ENCODE measurements at places on chromosomes 2 and 18.

DNA sequence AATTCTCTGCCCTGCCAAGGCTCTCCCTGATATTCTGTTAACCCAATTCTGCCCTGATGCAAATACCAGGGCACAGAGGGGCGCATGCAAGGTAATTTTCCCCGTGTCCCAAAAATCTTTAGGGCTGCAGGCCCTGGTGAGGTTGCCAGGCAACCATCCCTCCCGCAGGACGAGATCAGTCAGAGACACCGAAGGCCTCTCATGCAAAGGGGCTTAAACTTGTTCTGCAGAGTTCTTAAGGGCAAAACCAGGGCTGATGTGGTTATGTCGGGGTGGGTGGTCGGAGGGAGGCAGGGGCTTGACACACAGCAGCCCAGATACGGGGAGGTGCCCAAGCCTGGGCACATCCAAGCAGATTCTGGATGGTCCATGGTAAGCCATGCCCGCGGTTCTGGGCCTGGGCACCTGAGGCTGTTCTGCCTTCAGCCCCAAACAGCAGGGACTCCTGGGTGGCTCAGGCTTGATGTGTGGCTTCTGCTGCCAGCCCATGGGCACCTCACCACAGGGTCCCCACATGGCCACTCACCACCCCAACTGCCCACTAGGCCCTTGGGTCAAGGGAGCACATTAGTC is 27.2 kb downstream of the STEAP3 start:
- no peak for DNase-seq

DNA sequence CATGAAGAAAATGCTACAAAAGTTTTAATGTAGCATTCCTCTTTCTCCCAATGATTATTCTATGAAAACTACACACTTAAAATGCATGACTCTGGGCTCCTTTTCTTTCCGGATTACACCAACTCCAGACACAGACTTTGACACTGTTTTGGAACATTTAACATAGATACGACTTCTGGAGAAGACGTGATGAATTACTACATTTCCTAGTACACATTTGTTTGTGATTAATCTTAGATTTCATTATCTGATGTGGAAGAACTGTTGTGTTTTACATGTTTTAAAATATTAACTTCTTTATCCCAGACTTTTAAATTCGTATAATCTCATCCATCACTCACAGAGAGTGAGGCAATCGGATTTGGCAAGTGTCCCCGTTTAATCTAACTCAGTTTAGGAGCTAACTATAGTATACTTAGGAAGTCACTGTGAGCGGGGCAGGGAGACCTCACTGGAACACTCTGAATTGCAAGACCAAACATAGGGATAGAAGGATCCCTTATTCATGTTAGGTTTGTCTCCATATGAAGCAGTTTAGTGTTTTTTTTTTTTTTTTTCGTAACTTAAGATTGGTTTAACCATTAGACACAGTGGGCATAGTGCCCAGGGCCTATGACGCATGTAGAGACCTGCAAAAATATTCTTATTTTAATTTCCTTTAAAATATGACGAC is 66.7 kb downstream of the PDE1A start:
- no peak for DNase-seq

DNA sequence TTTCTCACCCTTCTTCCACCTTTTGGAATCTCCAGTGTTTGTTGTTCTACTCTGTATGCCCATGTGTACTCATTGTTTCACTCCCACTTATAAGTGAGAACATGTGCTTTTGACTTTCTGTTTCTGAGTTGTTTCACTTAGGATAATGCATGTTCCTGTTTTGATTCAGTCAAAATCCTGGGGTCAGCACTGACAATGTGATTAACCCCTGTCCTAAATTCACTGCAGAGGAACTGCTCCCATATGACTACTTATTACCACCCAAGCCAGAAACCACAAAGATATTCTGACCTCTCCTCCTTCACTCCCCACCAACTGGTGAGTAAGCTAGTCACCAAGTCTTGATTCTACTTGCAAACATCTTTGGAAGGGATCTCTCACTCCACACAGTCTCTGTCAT is 251.4 kb upstream of the TCF4 start:
- DNase-seq = no peak

- DNase-seq = no peak
Observed at GRCh38 chr2:218618102-218618860, 10.6 kb downstream of the PLCD4 start.

DNA sequence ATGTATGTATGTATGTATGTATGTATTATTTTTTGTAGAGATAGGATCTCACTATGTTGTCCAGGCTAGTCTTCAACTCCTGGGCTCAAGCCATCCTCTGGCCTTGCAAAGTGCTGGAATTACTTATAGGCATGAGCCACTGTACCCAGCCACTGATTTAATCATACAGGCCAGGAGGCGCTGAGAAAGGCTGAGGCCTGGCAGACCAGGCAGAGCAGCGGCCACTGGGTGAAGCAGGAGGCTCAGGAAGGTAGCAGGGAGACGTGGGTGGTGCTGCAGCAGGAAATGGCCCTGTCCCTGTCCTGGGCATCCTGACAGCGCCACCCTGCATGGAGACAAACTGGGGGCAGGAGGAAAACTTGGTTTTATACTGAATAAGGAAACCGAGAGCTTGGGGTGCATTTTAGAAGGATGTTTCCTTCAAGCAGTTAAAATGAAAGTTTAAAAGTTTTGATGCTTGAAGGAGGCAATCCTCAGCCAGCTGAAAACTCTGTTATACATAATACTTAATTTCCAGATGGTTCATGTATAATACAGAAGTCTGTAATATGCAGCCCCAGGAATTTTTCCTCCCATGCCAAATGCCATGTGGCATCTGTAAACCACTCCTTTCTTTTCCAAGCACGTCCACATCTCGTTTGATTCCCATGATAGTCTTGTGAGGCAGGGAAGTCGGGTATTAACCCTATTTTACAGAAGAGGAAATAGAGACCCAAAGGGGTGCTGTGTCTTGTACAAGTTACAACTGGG is 182.4 kb downstream of the CELF4 start:
- no peak for DNase-seq

DNA sequence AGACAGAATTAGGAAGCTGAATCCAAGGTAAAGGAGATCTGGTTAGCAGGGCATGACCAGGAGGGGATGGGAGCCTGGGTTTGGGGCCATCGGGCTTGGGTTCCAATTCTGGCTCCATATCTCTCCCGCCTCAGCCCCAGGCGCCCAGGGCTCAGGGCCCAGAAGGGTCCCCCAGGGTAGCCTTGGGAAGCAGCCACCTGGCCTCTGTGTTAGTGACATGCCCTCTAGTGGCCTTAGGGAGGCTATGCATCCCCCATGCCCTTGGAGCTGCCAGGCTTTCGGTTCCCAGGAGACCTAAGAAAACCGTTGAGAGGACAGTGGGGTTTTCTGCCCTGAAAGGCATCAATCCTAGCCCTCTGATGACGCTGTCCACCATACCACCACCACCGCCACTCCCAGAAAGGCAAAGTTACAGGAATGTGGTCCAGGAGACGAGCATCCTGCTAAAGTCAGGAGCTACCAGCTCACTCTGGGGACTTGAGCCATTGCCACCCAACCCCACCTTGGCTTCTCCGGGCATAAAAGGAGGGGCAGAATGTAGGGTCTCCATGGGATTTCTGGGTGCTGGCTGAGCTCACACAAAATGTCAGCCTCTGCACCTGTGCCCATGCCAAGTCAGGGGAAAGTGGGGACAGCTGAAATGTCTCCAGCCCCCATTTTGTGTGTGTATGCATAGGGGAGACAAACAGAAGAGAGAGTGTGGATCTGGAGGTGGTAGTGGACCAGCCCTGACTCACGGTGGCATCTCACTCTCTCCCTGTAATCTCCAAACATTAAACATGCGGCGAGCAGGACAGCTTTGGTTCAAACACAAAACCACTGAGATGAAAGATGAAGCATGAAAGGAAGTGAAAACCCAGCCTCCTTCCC is 56.5 kb downstream of the EMX1 start:
- DNase-seq = no peak

- DNase-seq = no peak
Observed at GRCh38 chr2:240573516-240574385, 5.5 kb downstream of the RNPEPL1 start.

DNA sequence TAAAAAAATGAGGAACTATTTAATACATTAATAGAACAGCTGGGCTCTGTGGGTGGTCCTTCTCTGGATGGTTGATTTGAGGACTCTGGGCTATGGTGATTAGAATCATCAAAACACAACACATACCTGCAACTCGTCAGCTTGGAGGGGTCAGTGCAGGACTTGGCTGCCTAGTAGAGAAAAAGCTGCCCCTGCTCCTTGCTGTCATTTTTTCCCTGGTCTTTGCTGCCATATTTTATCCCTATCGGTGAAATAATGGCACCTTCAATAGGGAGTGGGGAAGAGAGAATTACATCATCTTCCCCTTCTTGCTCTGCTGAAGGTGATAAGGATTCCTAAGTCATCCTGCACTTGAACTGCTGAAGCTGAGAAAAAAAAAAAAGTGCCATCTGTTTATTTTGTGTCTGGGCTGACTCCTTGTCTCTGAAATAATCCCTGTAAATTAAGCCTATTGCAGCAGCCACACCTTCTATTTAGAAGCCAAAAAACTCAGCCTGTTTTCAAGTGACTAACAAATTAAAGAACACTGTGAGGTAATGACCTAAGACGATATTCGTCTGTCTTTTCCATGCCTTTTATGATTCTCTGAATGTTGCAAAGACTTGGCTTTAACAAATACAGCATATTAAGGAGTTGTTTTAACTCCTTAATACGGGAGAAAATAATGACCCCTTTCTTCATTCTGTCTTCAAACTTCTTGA is 89.3 kb downstream of the ACVR1 start:
- no peak for DNase-seq

DNA sequence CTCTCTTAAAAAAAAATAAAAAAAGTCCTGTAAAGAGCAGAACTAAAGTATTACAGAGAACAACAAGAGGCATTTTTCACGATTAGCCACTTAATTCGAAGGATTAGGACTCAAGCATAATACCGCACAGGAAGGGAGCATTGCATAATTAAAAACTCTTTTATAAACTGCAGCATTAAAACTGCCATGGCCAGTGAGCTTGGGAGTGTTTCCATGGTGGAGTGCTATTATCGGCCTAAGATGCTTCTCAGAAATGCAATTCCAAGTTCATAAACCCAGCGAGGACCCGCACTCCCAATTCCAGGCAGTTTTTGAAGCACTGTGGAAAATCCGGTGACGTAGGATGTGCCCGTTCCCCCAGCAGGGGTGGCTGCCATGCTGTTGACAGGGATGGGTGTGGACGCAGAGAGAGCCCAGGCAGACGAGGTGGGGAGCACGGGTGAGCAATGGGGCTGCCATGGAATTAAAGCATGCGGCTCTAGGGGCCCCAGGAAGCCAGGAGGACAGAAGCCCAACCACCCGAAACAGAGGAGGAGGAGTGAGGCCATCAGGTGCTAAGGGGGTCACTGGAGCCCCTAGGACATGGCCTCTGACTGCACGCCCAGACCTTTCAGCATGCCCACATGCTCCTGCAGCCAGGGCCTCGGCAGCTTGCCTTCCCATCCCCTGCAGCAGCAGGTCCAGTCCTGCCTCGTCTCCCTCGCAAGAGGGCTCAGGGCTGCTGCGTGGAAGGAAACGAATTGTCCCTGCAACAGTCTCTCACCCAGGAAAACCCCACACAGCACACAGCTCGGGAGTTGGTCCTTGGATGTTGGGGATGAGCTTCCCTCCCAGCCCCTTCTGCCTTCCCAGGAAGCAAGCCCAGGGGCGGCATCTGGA is 233.4 kb downstream of the NDUFA10 start:
- no peak for DNase-seq

- no peak for DNase-seq
Observed at GRCh38 chr18:68763083-68763482, 34.8 kb upstream of the CCDC102B start.

- no peak for DNase-seq
Observed at GRCh38 chr18:74683573-74683972, 85.9 kb downstream of the ZNF407 start.

GRCh38 chr2:47336259-47337238 is 66.4 kb upstream of the MSH2 start:
- no peak for DNase-seq

- no peak for DNase-seq
Observed at GRCh38 chr2:29065068-29065811, 9.1 kb downstream of the PCARE start.

GRCh38 chr2:174633623-174633930 is 36.0 kb upstream of the WIPF1 start:
- no peak for DNase-seq

DNA sequence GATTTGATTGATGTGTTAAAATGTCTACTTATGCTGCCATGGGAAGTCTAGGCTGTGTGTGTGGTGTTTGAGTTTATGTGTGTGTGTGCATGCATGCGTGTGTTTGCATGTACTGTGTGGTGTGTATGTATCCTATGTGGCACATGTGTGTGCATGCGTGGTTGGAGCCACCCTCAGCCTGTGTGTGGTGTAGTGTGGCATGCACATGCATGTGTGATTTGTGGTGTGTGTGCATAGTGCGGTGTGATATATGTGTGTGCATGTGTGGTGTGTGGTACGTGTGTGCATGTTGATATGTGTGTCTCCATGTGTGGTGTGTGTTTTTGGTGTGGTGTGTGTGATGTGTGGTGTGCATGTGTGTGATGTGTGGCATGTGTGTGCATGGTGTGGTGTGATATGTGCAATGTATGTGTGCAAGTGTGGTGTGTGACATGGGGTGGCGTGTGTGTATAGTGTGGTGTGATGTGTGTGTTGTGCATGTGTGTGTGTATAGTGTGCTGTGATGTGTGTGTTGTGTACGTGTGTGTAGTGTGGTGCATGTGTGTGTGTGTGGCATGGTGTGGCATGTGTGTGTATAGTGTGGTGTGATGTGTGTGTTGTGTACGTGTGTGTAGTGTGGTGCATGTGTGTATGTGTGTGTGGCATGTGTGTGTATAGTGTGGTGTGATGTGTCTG is 66.6 kb upstream of the HDAC4 start:
- DNase-seq = no peak

DNA sequence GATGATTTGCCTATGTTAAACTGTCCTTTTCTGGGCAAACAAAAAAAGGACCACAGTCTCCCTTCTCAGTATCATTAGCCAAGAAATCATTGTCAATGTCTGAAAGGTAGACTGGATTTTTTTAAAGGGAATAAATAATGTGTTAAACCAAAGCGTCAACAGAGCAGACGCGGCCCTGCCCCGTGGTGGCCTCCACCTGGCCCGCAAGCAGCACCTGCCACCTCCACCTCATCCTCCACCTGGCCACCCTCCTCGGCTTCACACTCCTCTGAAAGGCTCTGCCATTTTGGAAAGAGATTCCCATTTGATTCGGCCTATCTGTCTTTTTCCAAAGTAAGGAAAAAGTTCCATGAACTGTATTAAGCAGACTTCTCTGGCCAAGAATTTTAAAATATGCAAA is 67.9 kb upstream of the TMEM200C start:
- DNase-seq = no peak

DNA sequence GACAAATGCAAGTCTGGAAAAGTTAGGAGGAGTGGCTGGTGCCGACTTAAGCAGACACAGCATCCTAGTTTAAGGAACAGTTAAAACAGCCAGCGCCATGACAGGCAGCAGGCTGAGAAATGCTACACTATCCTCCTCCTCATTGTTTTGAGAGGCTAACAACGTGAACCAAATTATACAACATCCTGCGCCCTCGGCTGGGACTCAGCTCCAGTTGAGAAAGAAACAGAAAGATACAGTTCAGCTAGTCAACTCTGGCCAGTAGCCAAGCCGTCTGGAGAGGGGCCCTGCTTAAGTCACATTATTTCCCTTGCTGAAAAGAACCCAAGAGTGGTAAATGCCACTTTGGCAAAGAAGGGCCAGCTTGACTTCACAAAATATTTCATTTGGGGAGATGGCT is 90.2 kb downstream of the BCL11A start:
- no peak for DNase-seq

Measured in activated CD4-positive, CD25-positive, alpha-beta regulatory T cell (primary cell).